ENCODE measurements at places on chromosomes 3 and 15.

- DNase-seq = no peak
Observed at GRCh38 chr3:140186421-140186920, 251.5 kb downstream of the CLSTN2 start.

GRCh38 chr15:39392469-39393047 lies 188.3 kb upstream of the THBS1 start:
- DNase-seq = no peak

DNA sequence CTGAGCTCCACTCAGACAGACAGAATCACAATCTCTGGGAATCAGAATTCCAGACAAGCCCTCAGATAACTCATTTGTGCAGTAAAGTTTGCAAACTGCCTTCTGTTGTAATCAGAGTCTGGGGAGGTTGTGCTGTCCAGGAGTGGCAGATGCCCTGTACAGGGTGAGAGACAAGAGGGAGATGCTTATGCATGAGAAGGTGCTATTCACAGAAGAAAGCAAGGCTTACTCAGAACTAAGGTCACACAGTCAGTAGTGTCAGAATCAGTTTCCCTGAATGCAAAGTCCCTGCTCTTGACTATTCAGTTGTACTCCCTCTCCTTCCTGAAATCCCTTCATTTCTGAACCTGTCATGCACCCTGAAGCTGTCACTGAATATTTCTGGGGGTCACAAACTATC lies 43.7 kb downstream of the SRPRB start:
- DNase-seq = no peak

- DNase-seq = no peak
Observed at GRCh38 chr3:72272356-72272755, 487.4 kb upstream of the PROK2 start.

GRCh38 chr3:60989626-60990441 lies 261.4 kb downstream of the FHIT start:
- DNase-seq = no peak

DNA sequence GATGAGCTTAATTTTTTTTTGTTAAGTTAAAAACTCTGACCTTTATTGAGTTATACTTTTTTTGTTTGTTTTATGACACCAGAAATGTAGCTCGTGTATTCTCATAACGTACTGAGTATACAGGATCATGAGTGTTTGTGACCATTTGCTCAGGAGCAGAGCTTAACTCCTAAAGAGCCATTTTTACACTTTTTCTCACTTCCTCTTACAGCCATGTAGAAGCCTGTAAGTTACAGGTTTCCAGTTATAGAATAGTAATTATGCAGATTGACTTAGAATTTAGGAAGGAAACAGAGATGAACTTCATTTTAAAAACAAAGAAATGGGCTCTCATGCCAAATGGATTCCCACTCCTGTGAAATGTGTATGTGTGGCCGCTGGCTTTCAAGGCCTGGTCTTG lies 151.7 kb downstream of the MCTP2 start:
- no peak for DNase-seq

- no peak for DNase-seq
Observed at GRCh38 chr3:127740136-127740915, 67.6 kb downstream of the ABTB1 start.

GRCh38 chr3:26132942-26133341 lies 343.1 kb downstream of the OXSM start:
- DNase-seq = no peak

GRCh38 chr15:33296856-33297255 lies 13.9 kb upstream of the RYR3 start:
- DNase-seq = no peak

GRCh38 chr3:127275287-127275781 lies 12.5 kb downstream of the PRR20G start:
- no peak for DNase-seq

DNA sequence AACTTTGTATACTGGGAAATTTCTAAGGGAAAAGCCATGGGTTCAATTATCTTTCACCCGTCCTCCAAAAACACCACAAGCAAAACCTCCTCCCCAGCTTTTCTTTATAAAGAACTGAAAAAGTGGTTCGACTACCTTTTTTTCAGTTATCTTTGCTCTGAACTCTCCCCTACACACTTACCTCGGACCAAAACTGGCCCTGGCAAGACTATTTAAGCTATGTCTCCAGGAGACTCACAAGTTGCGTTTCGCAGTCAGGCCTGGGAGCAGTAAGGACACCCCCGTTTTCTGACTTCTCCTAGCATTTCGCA lies 645 bp downstream of the COPS2 start:
- no peak for DNase-seq

DNA sequence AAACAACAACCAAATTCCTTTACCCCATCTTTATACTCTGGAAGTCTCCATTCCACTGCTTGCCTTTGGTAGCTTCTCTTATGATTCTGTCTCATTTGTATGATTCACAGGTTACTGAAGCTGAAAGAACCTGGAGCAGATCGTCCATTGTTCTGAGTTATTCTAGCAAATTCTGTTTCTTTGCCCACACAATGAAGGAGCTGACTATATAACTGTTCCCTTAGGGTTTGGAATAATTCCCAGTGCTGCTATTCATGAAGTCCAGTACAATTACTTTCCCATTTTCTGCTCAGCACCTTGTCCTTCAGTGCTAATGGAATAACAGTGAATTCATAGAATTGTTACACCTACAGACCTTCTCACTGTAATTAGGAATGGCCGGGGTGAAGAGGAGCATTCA lies 167.8 kb downstream of the CHST2 start:
- DNase-seq = no peak

DNA sequence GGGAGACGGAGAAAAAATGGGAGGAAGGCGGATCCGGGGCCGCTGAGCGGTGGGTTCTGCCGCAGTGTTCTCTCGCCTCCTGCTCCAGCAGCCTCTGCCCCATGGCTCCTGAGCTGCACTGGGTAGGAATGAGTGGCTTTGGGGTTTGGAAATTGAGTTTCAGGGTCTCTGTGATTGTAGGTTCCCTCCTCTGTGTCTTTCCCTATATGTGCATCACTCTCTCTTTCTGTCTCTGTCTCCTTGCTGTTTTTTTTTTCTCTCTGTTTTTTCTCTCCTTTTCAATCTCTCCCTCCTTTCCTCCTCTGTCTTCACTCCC lies 1.9 kb downstream of the GRM7 start:
- no peak for DNase-seq

DNA sequence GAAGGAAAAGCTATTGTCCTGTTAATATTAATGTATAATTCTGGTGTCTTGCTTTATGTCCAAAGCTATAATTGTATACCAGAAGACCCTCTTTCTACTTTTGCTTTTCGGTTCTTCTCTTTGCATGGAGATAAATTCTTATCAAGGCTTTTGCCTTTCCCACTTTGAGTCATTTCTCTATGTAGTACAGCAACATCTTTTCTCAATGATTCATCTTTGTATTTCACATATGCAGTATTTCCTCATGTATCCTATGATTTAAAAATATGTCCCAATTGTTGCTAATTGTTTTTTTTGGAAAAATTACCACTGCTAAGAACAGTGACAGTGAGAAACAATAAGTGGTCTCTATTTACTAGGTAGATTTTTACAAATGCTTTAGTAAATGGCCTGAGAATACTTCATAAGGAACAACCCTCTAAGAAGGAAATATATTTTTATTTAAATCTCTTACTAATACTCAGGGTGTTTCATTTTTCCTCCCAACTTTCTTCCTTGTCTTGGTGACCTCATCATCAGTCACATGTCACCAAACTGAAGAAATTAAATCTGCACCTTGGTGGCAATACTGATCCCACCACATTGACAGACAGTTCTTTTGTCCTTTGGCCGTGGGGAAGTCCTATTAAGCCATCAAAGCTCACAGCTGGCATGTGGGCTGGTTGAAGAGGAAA lies 290.6 kb downstream of the SATB1 start:
- no peak for DNase-seq

- no peak for DNase-seq
Observed at GRCh38 chr15:100680726-100681125, 78.3 kb downstream of the ASB7 start.

DNA sequence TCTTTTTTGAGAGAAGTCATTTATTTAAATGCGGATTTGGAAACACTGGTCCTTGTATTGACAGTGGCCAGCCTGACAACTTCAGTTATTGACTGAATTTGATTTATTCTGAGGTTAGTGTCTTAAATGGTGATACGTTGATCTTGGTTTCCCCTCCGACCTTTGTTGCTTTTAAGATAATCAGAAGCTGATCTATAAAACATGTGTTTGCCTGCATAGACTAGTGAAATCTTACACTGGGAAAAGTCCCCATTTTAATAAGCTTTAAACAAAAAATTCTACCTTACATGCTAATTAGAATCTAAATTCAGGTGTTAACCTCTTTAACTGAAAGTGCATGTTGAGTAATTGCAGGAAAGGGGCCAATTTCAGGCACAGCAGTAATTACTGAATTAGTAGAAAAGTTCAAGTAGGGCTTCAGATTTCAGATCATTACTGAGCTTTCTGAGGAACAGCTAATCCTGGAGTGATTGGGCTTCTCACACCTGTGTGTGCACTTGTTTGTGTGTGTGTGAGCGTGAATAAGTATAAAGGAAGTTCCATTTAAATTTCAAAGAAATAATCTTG lies 221.4 kb downstream of the SOX2 start:
- no peak for DNase-seq

DNA sequence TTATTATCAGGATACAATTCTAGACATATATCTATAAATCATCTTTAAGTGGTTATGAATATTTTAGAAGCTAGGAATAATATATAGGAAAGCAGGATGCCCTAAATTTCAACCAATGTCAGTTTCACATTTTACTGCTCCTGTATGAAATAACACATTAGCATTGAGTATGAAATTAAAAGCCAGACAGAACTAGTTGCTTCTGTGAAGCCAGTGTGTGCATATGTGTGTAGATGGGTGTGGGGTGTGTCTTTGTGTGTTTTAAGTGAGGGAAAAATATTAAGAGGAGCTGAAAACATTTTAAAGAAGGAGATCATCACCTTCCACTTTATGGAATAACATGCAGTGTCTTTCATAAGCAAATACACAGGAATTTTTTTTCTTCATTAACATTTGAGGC lies 271.4 kb upstream of the RORA start:
- no peak for DNase-seq

- DNase-seq = no peak
Observed at GRCh38 chr3:112647122-112647521, 6.2 kb upstream of the CCDC80 start.

DNA sequence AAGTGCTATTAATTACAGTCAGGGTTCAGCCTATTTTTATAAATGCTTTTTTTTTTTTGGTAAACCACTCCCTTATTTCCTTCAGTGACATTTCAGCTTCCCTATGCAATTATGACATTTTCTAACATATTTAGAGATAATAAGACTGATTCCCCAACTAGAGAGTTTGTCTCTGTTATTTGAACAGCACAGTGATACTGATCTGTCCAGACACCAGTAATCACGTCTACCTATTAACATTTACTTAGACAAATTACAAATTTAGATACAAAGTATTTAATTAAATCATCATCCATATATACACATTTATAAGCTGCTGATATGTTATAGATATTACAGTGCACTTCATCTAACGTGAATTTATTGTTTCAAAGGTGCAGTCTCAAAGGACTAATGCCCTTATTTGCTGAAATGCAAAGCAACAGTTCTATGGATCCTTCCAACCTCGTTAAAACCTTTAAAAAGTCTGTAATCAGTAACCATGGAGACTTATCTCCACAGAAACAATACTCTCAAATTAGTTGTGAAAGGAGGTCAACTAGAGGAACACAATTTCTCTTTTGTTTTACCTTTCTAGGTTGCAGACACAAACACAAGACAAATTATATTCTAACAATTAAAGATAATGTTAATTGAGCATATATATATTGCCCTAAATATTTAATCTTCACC lies 1531.1 kb downstream of the SI start:
- DNase-seq = no peak

- DNase-seq = no peak
Observed at GRCh38 chr3:32843510-32844321, 25.9 kb downstream of the TRIM71 start.

GRCh38 chr15:62779036-62779770 lies 263.3 kb upstream of the TPM1 start:
- DNase-seq = no peak

DNA sequence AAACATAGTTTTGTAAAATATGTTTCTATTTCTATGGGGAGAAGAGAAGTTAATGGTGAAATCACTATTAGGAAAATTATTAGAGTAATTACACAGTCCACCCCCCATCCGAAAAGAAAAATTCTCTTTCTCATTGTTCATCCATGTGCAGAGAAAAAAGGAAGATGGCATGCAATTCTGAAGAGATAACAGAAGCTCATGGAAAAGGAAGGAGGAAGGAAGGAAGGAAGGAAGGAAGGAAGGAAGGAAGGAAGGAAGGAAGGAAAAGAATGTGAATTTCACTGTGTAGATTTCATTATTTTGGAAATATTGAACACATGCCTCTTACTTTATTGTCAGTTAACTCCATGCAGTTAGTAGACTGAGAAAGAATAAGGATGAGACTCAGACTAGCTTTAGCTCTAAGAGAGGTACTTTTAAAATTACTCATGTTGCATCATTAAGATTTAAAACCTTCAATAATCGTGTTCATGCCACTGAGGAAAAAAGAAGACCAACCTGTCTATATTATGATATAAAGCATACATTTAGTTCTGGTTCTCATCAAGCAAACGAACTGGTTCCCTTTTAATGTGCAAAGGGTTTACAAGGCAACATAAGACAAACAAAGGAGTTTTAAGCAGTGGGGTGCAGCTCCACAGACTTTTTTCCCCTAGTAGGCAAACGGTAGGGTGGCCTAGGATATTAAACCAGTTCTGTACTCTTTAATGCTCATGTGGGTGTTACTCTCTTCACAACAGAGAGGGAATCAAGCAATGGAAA lies 379.6 kb downstream of the FOXP1 start:
- no peak for DNase-seq

Data from stimulated activated CD4-positive, alpha-beta T cell treated with anti-CD3 and anti-CD28 coated beads, Interleukin-4, amount 100 ng/mL, for 24 hours (primary cell).